Stimulated activated CD8-positive, alpha-beta memory T cell treated with anti-CD3 and anti-CD28 coated beads, Interleukin-12 subunit alpha, Interleukin-12 subunit beta, amount 100 ng/mL, for 4 hours (primary cell): ENCODE measurements at places on chromosomes 7 and 10.

DNA sequence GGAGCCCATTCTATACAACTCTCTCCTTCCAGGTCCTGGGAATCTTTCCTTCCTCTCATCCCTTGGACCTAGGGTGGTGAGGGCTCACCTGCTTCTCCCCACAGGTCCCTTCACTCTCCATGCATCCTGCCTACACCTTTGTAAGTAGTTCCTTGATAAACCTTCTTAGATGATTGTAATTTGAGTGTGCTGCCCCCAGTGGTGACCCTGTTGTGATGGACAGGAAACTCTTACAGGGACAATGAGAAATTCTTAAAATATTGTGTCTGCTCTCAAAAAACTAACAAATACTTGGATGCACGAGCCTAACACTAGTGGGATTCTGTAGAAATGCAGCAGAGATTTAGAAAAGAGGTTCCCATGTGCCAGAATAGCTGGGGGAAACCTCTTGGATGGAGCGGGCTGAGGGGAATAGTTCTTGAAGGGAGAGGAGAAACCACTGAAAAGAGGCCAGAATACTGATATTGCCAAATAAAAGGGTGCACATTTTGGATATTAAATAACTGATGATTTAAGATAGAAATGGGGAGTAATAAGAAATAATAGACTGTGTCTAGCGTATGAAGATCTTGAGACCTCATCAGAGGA is 6.7 kb upstream of the PAXIP1 start:
- no peak for DNase-seq

GRCh38 chr10:35949811-35950211 is 307.7 kb upstream of the FZD8 start:
- DNase-seq = no peak

DNA sequence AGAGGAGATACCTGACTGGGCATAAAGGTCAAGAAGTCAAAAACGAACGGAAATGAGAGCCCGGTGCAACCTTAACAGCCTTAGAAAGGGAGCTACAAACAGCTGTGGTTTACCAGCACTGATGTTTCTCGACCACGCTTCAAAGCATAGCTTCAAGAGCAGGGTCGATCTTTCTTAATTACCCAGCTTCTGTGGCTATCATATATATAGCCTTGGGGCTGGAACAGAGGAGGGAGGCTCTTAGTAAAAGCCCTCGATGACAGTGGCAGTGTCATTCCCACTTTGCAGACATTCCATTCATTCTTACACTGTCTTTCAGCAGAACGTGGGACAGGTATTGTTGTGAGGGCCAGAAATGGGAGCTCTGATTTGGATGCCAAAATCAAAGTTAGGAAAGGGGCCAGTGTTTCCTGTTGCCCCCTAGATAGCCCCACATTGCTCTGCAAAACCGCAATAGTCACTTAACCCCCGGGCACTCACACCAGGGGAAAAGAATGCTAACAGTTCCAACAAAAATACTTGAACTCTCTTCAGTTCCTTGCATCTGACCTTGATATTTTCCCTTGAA is 141.5 kb downstream of the MTPAP start:
- no peak for DNase-seq

DNA sequence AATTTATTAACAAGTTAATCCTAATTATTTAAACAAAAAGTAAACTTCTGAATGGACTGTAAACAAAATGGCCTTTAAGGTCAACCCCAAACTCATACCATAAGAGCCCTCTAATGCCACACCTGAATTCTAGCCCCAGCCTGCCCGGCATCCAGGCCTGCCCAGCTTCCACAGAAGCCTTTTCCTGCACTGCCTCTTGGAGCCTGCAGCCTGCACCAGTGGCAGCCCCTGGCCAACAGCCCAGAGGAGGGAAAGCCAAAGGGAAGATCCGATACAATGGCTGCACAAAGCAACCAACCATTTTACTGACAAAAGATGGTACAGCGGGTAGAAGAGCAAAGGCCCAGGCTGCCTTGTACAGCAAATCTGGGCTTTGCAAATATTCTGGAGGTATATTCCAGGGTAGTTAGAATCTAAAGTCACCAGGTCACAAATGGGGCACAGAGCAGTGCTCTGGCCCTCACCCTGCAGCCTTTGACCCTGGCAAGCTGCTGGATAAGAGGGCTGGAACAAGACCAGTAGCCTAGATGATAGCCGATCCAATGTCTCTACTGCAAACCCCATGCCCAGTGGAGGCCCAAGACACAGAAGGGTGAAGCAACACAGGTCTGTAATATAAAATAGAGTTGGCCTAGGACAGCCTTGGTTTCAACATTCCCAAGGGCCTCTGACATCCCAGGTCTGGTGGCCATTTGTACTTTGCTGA is 12.5 kb upstream of the CH25H start:
- DNase-seq = no peak

DNA sequence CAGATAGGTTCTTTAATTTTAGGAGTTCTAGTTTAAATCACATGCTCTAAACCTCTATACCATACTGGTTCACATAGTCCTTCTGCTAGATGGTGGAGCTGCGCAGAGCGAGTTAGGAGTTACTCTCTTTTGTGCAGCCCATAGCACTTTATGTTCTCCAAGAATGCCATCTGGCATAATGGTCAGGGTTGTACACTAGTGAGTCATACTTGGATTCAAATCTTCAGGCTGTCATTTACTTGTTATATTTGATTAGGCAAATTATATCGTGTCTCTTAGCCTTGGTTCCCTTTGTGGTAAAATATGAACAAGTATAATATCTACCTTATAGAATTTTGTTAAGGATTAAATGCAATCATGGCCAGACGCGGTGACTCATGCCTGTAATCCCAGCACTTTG is 1078.3 kb downstream of the NRG3 start:
- DNase-seq = no peak

- no peak for DNase-seq
Measured at GRCh38 chr7:44563171-44563679, 10.5 kb downstream of the DDX56 start.

GRCh38 chr7:40297741-40298311 is 163.0 kb downstream of the SUGCT start:
- DNase-seq = no peak

GRCh38 chr10:44832595-44833390 is 78.3 kb upstream of the TMEM72 start:
- no peak for DNase-seq

DNA sequence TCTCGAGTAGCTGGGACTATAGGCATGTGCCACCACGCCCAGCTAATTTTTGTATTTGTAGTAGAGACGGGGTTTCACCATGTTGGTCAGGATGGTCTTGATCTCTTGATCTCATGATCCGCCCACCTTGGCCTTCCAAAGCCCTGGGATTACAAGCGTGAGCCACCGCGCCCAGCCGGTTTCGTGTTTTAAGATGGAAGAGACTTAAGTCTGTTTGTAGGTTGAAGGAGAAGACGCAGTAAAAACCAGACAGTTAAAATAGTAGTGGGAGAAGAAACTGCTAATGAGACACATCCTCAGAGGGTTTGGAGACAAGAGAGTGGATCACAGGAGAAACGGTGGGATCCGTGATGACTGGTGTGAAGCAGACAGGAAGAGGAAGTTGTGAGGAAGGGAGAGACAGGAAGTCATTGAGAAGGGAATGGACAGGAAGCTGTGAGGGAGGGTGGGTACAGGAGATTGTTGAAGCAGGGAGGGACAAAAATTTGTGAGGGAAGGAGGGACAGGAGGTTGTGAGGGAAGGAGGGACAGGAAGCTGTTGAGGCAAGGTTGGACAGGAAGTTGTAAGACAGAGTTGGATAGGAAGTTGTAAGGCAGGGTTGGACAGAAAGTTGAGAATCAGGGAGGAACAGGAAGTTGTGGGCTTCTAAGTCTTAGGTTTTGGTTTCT is 115.5 kb downstream of the WDFY4 start:
- no peak for DNase-seq

GRCh38 chr7:48813472-48813871 is 110.9 kb upstream of the CDC14C start:
- no peak for DNase-seq

DNA sequence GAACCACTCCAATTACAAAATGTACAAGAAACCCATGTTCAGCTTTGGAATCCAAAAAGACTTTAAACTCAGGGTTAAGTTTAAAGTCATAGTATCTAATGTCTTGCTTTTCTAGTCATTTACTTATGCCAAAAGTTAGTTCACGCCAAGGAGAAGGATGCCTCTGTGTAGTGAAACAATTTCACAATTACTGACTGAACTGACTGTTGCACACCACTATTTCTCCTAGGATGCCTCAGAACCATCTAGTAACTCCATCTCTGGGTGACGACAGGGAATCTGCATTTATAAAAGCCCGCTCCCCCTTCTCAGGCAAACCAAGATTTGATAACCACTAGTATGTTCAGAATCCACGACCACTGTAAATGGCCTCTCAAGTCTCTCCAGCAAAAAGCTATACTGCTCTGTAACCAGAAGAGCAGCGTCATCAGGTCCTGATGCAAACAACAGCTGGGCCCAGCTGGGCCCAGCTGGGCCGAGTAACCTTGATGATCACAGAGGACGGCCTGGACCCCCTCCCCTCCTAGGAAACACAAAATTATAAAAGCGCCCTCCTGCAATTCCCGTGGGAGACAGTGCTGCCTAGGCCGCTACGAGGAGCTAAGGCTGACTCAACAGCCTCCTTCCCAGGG is 680 bp upstream of the ADO start:
- DNase-seq = no peak

DNA sequence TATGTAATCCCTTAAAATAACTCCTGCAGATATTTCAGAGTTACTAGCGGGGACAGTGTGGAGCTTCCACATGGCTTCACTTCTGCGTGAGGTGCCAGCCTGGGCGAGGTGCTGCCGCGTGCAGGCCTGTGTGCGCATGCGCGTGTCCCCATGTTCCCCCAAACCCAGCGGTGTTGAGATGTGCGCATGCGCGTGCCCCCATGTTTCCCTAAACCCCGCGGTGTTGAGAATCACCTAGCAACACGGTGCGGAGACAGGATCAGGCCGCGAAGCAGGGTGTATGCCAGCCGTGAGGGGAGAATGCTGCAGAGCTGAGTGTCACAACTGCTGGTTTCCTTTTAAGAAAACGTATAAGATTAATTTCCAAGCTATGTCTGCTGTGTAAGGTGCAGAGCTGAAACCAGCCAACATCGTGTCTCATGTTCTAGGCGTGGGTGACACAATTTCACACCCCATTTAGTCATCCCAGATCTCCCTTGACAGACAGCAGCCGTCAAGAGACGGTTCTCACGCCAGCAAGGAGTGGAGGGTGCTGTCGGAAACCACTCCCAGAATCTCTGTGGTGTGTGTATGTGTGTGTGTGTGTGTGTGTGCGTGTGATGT is 71.9 kb upstream of the ADARB2 start:
- no peak for DNase-seq

DNA sequence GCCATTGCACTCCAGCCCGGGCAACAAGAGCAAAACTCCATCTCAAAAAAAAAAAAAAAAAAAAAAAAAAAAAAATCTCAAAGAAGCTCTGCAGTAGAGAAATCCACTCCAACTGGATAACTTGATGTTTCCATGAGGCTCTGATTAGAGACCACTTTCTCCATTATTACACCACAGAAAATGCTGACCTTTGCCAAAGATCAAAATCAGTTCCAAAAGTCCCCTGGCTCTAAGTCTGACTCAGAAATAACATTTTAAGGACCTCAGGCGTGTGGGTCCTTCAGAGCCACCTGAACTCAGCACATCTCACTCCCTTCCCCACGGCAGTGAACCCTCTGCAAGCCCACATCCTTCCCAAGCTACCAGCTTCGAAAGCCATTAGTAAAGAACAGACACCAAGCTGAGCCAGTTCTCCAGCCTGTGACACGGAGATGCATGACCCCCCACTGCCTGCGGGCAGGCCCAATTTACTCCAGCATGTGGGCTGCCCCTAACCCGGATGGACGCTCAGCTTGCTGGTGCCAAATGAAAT is 13.8 kb upstream of the TMEM120A start:
- no peak for DNase-seq

DNA sequence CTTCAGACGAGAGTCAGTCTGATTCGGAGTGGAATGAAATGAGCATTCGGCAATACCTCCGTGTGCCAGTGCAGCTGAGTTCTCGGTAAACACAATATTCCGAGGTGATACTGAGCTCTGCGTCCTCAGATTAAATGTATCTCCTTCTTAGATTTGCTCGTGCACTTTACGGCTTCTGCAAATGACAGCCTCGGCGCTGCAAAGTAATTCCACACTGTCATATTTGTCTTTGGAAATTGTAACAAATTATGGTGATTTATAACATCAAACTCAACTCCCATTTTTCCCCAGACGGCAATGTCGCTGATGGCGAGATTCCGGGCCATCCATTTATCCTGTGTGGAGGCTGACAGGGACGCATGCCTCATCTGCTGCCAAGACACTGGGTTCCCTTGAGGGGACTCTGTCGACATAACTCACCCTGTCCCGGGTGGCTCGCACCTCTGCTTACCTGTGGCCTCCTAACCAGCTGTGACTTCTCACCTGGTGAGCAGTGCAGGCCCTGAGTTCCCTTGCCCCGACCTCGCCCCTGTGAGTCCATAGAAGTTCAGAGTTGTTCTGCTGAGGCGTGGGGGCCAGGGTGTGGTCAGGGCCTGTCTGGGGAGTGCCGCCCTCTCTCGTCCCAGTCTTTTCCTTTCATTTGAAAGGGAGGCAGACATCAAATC is 201.9 kb downstream of the ADARB2 start:
- DNase-seq = no peak

DNA sequence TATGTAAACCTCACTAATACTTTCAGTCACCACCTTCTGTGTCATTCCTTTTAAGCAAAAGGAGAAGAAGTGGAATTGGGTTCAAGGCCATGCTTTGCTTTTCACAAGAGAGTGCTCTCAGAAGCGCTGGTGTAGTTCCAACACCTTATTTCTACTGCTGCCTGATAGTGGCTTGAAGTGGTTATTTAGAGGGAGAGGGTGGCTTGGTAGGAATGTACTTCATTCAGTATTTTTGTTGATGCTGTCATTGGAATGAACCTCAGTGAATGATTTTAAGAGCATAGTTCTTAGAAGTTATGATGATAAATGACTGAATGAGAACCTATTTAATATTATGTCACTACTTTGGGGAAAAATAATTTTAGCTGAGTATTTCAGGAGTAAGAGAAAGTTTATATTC is 396.7 kb downstream of the EXOC4 start:
- no peak for DNase-seq

DNA sequence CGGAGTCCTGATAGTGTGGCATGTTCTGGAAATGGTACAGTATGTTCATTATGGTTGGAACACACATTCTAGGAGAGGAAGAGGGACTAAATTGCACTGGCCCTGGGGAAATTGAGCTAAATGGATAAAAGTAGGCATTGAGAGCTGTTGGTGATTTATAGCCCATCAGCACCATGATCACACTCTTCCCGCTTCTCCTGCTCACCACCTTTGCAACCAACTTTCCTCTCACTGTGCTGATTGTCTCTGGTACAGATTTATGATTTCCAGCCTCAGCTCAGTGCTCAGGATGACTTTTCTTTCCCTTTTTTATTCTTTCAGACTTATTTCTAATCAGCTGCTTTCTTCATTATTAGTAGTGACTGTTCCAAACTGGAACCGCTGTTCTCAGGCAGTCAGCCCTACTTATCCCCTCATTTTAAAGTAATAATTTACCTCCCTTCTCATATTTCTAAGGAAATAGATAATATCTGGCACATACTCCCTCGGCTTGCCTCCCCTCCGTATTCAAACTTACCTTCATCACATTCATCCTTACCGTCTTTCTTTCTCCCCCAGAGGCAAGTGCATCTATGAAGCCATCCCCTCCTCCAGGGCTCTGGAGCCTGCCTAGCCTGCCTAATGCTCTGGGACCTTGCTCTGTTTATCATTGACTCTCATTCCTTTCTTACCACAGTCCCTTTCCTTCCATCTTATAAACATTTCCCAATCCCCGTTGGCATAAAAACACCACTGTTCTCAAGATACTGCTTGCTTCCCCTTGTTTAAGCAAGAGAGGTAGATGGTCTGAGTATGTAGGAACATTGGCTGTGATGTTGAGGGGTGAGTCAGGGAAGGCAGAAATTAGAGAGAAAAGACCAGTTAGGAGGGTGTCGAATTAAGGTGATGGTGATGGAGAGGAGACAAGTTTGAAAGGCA is 51.6 kb upstream of the RPA3 start:
- no peak for DNase-seq
